CD4-positive, alpha-beta memory T cell (primary cell): ENCODE measurements at places on chromosomes 3 and 15. TPM values are rescaled to one million over a fixed set of nuclear protein-coding genes. Genes with fewer than 3 reads are reported as not detected.

DNA sequence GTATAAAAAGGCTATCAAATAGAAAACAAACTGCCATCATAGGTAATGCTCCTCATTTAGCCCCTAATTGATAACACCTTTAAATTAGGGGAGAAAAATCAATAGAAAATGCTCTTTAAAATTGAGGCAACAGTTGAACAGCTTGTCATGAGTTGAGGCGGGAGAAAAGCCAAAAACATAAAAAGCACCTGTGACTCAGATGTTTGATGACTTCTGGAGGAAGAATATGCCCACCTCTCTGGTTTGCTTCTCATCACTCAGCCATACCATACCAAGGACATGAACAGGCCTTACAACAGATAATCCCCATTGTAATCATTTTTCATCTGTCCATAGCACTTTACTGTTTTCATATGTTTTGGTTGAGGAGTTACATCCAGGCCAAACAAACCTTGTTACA lies 246.0 kb downstream of the MYRIP start:
- DNase-seq = no peak

- DNase-seq = no peak
These were observed 260.3 kb downstream of the ERC2 start for GRCh38 chr3:56207922-56208321.

Gene KCNAB1
- total RNA-seq = not detected

GRCh38 chr3:68315964-68316363 lies 616.4 kb downstream of the TAFA4 start:
- DNase-seq = no peak

DNA sequence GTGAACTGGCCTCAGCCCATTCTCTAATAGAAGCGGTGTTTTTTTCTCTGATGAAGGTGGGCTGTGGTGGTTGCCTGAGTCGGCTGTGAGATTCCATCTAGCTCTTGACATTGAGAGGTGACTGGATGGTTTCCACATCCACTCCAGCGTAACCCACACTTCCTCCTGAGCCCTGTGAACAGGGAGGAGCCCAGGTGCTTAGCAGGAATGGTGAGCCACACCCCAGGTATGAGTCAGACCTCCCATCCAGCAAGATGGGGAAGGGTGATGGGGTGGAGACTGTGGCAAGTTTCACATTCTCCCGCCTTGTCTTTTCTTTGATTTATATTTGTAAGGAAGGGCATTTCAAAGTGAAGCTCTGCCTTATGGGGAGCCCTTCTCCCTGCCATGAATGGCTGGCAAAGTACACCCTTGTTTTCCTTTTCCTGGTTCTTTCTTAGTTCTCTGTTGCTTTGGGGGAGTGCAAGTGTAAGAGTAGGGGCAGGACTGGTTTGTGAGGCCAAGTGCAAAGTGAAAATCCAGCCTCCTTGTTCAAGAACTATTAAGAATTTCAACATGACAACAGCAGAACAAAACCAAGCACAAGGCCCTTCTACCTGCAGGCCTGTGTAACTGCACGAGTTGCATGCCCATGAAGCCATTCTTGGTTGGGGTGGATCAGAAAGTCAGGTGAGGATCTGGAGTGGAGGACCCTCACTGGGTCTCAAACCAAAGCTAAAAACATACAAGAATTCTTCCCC lies 4.6 kb upstream of the TPRG1 start:
- no peak for DNase-seq

GRCh38 chr3:33439546-33440327 lies 468 bp downstream of the UBP1 start:
- DNase-seq = peak; percentile 41

DNA sequence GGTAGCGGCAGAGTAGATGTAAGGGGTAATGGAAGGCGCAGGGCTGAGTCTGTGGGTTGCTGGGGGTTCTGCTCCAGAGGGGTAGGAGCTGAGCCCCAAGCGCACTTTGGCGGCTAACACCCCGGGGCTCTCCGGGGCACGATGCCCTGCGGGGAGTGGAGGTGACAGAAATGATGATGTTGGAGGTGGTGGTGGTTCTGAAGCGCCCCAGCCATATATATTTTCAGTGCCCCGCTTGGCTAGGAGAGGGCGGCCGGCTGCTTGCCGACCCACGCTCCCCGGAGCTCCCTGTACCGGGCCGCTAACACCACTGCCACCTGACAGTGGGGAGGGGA lies 9.7 kb downstream of the ZIC4 start:
- no peak for DNase-seq

DNA sequence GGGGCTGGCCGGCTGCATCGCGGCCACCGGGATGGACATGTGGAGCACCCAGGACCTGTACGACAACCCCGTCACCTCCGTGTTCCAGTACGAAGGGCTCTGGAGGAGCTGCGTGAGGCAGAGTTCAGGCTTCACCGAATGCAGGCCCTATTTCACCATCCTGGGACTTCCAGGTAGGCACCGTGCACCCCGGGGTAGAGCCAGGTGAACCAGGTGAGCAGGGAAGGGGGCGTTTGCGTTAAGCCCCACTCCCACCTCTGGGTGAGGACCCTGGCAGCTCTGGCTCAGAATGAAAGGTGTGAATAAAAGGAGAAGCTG lies 267 bp downstream of the CLDN18 start:
- DNase-seq = no peak

Gene RETNLB
- total RNA-seq = not detected

DNA sequence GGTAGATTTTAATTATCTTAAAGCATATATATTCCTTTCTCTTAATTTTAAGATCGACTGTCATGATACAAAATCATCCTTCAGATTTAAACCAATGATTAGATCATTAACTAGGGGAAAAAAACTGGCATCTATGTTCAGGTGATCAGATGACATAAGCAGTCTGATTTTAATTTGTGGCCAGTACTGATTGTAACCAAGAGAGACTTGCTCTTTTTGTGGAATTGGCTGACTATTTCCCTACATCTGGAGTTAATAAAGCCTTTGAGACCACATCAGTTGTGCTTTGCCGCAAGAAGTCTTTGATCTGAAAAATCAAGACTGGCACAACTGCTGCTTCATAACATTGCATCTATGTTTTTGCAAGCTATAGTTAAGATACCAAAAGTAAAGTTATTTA lies 148.4 kb upstream of the CGNL1 start:
- no peak for DNase-seq

DNA sequence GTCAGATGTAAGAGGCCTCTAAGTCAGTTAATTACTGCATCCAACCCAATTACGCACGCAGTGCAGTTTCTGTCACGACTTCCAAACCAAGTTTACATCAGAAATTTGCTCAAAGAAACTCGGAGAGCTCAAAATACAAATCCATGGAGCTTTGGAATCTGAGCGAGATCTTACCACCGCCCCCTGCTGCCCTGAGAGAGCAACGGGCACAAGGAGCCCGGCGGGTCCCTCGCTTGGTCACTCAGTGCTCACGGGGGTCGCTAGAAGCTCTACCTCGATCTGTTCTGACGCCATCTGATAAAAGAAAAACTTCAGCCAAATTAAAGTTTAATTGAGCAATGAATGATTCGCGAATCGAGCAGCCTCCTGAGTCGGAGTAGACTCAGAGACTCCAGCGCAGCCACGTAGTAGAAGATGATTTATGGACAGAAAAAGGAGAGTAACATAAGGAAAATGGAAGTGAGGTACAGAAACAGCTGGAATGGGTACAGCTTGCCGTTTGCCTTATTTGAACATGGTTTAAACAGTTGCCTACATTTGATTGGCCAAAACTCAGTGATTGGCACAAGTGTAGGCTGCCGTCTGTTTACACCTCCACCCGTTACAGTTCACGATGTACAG lies 232.7 kb upstream of the ATP10A start:
- no peak for DNase-seq

- DNase-seq = no peak
These were observed 4.1 kb upstream of the COL6A5 start for GRCh38 chr3:130341388-130341787.

Gene TRIM42
- total RNA-seq = not detected

- no peak for DNase-seq
These were observed 12.4 kb downstream of the WDR5B start for GRCh38 chr3:122403489-122403888.

DNA sequence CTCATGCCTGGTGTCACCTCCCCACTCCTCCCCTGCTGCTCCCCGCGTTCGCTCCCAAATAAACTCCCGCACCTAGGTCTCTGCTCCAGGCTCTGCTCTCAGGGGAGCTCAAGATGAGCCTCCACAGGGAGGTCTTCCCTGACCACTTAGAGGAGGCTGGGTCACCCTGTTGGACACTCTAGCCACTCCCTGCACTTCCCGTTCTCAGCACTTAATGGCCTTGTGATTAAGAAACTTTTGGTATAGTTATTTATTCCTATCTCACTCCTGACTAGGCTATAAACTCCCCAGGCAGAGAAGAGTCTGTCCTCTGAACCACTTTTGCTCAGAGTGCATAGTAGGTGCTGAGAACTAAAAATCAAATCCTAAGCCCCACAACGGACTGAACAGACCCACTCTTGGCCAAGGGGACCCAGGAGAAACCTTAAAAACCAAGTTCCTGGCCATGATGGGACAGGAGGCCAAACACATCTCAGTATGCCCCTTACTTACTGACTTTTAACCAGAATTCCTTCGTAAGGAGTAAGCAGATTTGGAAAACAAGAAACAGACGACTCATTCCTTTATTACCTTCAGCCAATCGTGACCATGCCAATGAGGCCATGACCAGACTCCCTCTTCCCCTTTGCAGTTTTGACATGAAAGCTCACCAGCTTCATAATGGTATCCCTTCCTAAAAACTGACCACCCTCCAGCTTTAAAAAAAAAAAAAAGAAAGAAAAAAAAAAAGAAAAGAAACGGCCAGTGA lies 69.0 kb upstream of the HRH1 start:
- no peak for DNase-seq

- DNase-seq = no peak
These were observed 228.8 kb downstream of the NSUN3 start for GRCh38 chr3:94291686-94292085.

Gene TRPM1
- total RNA-seq = not detected

DNA sequence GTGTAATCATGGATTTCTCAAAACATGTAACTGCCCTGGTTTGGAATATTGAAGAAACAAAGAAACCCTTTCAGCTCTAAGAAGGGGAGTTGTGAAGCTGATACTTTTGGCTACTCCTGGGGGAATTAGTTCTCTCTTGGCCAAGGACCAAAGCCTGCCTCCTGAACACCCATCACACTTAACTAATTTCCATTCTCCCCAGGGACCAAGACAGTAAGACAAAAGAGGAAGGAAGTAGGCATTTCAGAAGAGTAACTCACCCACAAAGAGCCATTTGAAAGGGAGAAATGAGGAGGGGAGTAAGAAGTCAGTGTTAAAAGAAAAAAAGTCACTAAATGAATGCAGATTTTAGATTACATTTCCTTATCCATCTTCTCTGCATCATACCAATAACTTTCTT lies 328.0 kb upstream of the SOX2 start:
- no peak for DNase-seq

DNA sequence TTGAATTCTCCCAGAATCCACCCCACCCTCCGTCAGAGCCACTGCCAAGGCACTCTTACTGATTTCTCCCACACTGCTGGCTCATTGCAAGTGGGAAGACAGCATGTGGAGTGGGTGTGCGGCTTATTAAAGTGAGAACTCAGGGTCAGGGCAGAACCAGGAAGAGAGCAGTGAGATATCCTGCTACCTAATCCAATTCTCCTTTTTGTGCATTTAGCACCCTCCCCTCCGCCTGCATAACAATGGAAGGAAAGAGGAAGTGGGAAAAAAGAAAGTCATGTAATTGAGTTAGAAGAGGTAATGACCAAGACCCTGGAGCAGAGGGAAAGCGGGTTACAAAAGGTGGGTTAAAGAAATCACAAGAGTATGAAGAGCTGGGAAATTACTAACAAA lies 27.8 kb upstream of the PIK3CB start:
- DNase-seq = no peak

Gene CD96
- total RNA-seq = 228 TPM

Gene DLEC1
- total RNA-seq = 15.1 TPM

GRCh38 chr3:69212411-69213160 lies 90.2 kb upstream of the LMOD3 start:
- DNase-seq = no peak

DNA sequence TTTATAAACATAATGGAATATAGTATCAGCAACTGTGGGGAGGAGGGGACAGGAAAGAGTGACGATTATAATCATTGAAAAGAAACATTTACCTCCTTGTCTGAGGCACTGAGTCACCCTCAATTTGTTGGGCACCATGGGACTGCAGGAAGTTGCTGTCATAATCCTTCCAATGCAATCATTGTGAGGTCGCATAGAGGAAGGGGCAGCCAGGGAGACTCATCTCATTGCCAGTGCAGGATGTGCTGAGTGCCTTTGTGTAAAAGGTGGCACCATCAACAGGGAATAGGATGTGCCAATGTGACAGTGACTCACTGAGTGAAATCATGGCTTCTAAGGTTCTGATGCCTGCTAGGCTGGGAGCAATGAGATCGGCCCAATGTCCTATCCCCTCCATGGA lies 300.4 kb upstream of the ADAMTS9 start:
- DNase-seq = no peak

Gene TLE3
- 118 TPM for total RNA-seq

- DNase-seq = no peak
These were observed 294.3 kb downstream of the THSD4 start for GRCh38 chr15:71409541-71409940.

GRCh38 chr3:14880447-14881106 lies 61.8 kb downstream of the FGD5 start:
- no peak for DNase-seq

DNA sequence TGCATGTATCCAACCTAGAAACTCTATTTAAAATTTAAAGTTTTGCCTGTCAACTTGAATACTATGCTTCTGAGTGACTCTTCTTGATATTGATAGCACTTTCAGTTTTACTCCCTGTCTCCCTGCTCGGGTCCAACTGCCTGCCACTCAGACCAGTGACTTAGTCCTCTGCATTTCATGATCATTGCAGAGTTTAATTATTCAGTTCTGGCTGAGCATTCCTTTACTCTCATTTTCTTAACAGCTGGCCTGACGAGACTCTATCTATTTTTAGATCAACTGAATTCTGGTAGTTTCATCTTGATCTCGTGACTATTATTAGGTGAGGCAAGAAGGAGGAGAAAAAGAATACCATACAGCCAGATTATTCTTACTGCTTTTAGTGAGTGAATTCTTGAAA lies 617.4 kb downstream of the SI start:
- DNase-seq = no peak

DNA sequence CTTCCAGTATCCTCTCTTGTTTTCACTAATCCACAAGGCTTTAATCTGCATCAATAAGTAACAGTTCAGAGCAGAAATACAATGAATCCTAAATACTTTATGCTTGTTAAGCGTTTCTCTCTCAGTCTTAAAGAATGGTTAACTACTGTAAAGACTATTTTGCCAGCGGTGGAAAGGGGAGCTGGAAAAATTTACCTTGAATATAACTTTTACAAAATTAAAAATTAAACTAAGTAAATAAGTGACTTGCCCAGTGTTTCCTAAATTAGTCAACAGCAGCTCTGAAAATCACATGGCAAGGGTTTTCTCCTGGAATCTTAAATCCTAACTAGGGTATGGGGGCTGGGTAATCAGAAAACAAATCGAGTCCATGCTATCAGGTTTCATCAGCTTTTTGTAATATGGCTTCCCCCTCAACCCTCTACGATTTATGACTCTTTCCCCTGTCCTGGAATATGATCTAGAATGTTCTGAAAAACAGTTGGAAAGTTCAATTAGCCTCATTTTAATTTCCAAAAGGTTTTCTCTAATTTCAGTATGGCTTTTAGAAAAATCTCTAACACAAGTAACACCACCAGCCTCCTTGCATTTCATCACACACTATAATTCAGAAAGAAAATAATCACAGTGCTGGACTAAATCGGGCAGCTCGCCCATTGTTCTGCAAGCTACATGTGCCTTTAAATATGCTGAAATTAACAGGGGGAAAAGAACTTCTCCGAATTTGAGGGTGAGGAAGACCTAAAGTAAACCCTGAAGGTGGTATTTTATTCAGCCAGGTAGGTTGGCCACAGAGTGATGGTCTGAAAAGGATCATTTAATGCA lies 133.5 kb downstream of the ADAMTS9 start:
- DNase-seq = no peak

- peak; percentile 1 for DNase-seq
These were observed 192.6 kb downstream of the PDZRN3 start for GRCh38 chr3:73432023-73432705.
